NCI-H1417 treated with DMSO at 0.1 percent for 48 hours (cell line): ENCODE measurements at places on chromosomes 16 and 17.

DNA sequence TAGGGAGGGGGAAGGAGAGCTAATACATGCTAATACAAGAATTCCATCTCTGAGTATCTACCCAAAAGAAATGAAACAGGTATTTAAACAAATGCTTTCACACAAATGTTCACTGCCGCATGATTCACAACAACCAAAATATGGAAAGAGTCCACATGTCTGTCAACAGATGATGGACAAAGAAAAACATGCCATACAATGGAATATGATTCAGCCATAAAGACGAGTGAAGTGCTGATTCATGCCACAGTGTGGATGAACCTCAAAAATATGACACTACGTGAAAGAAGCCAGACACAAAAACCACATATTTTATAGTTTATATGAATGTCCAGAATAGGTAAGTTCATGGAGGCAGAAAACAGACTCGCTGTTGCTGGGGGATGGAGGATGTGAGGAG, 321.4 kb downstream of the FOXL1 start:
- no peak for DNase-seq

GRCh38 chr16:24430954-24431760, 108.2 kb upstream of the RBBP6 start:
- DNase-seq: no peak

GRCh38 chr16:1941162-1942046, 1.6 kb downstream of the MSRB1 start:
- DNase-seq: no peak

GRCh38 chr16:26795184-26795583, 271.5 kb upstream of the C16orf82 start:
- DNase-seq: no peak

- peak; percentile 39 for DNase-seq
Observed at GRCh38 chr17:65564793-65565192, 3.3 kb upstream of the AXIN2 start.

DNA sequence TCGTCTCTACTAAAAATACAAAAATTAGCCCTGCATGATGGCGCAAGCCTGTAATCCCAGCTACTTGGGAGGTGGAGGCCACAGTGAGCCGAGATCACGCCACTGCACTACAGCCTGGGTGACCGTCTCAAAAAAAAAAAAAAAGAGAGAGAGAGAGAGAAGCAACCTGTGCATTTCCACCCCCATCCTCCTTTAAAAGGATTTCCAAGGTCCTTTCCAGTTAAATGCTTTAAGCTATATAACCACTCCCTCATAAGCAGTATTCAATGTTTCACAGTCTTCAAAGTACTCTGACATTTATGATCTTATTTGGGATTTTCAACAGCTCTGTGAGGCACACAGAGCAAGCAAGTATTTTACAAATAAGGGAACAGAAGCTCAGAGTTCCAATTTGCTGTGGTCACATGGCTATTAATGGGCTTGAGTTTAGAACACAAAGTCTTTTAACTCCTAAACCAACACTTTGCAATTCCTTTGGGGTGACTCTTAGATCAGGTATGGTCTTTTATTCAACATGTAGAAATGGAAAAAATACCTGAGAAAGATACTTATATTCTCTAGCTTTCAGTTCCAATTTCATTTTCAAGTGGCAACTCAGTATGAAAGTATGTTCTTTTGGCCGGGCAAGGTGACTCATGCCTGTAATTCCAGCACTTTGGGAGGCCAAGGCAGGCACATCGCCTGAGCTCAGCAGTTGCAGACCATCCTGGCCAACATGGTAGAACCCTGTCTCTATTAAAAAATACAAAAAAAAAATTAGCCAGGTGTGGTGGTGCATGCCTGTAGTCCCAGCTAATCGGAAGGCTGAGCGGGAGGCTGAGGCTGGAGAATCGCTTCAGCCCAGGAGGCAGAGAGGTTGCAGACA, 31.3 kb downstream of the SPOP start:
- no peak for DNase-seq

GRCh38 chr16:50925758-50926357, 184.0 kb downstream of the CYLD start:
- no peak for DNase-seq

GRCh38 chr17:50961282-50962220, 95.4 kb upstream of the TOB1 start:
- no peak for DNase-seq

- no peak for DNase-seq
Observed at GRCh38 chr16:67441271-67441753, 10.4 kb downstream of the HSD11B2 start.

- DNase-seq: no peak
Observed at GRCh38 chr17:7138800-7139381, 24.3 kb upstream of the ASGR2 start.

DNA sequence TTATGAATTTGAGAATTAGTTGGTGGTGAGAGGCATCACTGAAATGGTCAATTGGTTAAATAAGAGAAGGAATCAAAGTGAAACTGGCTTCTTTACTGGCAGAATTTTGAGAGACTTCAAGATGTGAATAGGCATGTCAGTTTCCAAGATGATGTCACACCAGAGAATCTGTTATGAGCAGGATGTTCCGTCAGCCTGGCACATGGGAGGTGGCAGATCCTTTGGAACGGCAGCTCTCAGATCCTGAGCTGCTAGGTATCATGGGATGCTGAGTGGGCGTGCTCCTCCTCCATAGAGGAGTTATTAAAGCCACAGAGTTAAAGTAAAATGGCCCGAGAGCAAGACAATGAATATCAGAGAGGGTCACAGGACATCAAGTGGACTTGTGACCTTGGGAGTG, 444.3 kb upstream of the HSBP1 start:
- no peak for DNase-seq

DNA sequence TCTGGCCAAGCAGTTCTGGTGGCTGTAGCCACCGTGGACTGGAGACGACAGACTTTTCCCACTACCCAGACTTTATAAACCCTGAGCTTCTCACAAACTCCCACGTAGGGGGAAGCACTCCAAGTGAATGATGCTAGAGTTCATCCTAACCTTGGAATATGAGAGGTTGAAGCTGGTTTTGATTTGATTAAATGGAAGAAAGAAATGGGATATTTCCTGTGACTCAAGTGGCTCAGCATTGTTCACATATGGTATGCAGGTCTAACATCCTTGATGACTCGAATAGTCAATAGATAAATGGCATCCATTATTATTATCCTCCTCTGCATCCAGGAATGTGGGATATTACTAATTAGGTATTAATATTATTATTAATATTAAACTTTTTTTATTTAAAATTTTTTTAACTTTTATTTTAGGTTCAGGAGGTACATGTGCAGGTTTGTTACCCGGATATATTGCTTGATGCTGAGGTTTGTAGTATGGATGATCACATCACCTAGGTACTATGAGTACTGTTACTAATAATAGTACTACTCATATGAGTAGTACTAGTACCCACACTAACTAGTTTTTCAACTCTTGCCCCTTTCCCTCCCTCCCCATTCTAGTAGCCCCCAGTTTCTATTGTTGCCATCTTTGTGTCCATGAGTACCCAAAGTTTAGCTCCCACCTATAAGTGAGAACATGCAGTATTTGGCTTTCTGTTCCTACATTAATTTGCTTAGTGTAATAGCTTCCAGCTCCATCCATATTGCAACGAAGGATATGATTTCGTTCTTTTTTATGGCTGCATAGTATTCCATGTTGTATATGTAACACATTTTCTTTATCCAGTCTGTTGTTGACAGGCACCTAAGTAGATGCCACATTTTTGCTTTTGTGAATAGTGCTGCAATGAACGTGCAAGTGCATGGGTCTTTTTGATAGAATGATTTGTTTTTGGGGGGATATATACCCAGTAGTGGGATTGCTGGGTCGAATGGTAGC, 22.9 kb downstream of the PIK3R6 start:
- DNase-seq: no peak

GRCh38 chr17:81869221-81870130, 1.7 kb downstream of the ARHGDIA start:
- no peak for DNase-seq

- no peak for DNase-seq
Observed at GRCh38 chr16:8887952-8888560, 5.9 kb downstream of the LITAFD start.

DNA sequence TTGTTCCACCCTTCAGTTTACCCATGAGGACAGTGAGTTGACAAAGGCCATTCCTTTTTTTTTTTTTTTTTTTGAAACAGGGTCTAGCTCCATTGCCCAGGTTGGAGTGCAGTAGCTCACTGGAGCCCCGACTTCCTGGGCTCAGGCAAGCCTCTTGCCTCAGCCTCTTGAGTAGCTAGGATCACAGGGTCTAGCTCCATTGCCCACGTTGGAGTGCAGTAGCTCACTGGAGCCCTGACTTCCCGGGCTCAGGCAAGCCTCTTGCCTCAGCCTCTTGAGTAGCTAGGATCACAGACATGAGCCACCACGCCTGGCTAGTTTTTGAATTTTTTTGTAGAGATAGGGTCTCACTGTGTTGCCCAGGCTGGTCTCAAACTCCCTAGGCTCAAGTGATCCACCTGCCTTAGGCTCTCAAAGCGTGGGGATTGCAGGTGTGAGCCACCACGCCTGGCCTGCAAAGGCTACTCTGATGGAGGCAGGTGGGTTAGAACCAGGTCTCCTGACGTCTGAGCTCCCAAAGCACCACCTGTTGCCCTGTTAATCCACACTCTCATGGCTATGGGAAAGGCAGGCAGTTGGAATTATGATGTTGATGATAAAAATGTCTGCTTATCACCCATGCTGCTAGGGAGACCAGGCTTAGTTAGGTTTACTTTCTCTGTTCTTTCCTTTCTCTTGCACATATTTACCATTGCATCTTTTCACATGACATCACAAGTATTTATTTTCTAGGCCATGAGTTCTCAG, 65.2 kb downstream of the KSR1 start:
- no peak for DNase-seq

DNA sequence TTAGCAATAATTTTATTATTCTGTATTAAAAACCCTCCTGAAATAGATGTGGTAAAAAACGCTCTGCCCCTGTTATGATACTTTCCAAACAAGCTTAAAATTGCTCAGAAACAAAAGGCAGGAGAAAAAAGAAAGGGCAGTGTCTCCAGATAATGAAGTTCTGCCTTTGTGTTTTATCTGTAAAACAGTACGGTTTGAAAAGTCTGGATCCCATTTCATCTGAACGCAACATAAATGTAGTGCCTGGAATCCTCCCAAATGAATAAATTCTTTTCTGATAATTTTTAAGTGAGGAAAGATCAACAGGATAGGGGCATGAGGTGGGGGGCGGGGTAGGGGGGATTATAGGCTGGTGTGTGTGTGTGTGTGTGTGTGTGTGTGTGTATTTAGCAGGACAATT, 87.5 kb upstream of the SOX9 start:
- no peak for DNase-seq

- no peak for DNase-seq
Observed at GRCh38 chr16:46772463-46772862, 24.3 kb upstream of the MYLK3 start.

- no peak for DNase-seq
Observed at GRCh38 chr16:6701096-6701495, 631.5 kb upstream of the RBFOX1 start.

GRCh38 chr16:27745348-27745747, 195.4 kb downstream of the KATNIP start:
- no peak for DNase-seq

- DNase-seq: no peak
Observed at GRCh38 chr16:71360378-71360777, 1.9 kb downstream of the CALB2 start.

- no peak for DNase-seq
Observed at GRCh38 chr16:29198731-29199521, 207.6 kb downstream of the NPIPB11 start.

DNA sequence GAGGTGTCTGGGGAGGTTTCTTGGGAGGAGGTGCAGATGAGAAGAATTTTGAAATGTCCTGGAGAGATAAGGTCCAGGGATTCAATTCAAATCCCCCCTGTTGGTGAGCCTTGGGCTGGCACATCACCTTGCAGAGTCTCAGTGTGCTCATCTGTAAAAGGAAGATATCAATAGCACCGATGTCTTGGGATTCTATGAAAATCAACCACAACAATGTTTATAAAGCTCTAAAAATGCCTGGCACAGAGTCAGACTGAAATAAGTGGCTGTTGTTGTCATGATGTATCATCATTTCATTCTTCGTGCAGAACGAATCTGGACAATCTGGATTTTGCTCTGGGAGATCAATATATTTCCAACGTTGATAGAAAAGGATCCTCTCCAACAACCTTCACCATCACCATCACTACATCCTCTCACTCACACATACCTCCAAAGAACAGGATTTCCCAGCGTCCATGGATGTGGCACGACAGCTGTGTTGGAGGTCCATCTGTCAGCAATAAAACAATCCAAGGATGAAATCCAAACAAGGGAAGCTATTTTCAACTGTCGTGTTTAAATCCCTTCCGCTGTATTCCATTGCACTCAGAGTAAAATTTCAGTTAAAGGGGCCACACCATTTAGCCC, 393.7 kb upstream of the DYNLRB2 start:
- DNase-seq: no peak

GRCh38 chr16:68607443-68607842, 37.7 kb upstream of the CDH3 start:
- DNase-seq: no peak

- DNase-seq: no peak
Observed at GRCh38 chr16:1069154-1069553, 3.4 kb upstream of the SSTR5 start.

DNA sequence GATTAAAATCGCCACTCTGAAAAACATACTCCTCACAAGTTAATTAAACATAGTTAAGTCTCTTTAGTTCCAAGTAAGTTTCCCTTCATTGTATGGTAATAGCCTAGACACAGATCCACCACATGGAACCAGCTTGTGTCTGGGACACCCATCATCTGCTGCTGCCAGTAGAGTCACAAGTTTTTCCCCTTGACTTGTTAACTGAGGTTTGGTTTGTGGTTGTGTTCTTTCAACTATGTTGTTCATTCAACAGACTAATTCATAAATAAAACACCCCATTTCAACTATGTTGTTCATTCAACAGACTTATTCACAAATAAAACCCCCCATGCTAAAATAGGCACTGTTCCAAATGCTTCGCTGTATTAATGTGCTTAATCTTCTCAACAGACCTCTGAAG, 24.4 kb downstream of the YWHAE start:
- DNase-seq: no peak

DNA sequence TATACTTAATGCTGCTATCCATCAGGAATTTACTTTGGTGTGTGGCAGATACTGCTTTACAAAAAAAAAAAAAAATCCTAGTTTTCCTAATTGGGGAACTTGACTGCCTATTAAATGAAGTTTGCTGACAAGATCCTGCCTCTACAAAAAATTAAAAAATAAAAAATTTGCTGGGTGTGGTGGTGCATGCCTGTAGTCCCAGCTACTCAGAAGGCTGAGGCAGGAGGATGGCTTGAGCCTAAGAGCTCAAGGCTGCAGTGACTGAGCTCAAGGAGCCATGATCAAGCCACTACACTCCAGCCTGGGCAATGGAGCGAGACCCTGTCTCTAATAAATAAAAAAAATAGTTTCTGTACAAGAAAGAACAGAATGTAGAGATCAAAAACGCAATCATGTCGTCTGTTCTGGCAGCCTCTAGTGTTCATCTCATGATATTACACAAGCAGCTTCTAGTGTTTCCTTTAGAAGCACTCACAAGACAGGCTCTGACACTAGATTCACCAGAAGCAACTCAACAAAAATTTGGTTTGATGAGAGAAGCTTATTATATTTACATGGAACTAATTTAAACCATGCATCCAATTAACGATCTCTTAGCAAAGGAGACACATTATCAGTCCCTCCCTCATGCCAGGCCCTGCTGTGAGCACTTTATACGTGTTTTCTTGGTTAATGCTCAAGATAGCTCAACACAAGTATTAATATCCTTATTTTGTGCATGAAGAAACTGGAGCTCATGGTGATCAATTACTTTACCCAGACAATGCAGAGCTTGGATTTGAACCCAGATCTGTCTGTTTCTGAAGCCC, 6.8 kb upstream of the KRTAP17-1 start:
- DNase-seq: peak; percentile 11
